Stimulated activated naive CD8-positive, alpha-beta T cell treated with anti-CD3 and anti-CD28 coated beads, Interleukin-15, amount 100 ng/mL, for 72 hours (primary cell): ENCODE measurements at places on chromosomes 12 and 14.

DNA sequence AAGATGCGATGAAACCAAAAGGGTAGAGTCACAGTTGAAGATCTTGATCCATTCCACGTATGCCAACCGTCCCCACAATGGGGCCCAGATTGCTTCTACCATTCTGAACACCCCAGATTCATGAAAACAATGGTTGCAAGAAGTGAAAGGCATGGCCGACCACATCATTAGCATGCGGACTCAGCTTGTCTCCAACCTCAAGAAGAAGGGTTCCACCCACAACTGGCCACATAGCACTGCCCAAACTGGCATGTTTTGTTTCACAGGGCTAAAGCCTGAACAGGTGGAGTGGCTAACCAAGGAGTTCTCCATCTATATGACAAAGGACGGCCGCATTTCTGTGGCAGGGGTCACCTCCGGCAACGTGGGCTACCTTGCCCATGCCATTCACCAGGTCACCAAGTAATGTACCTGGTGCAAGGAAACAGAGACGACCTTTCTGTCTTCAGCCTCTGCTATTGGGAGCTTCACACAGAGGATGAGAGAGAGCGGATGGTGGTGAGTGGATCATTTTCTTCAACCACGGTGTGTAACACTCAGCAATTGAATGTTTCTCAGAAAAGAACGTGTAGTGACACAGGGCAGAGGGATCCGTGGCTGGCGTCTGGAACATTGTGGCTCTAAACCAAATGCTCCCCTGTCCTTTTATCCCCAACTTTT, 26.8 kb upstream of the CLEC2D start:
- DNase-seq = peak; percentile 38

- DNase-seq = no peak
Measured at GRCh38 chr12:79988368-79988767, 53.5 kb upstream of the PPP1R12A start.

DNA sequence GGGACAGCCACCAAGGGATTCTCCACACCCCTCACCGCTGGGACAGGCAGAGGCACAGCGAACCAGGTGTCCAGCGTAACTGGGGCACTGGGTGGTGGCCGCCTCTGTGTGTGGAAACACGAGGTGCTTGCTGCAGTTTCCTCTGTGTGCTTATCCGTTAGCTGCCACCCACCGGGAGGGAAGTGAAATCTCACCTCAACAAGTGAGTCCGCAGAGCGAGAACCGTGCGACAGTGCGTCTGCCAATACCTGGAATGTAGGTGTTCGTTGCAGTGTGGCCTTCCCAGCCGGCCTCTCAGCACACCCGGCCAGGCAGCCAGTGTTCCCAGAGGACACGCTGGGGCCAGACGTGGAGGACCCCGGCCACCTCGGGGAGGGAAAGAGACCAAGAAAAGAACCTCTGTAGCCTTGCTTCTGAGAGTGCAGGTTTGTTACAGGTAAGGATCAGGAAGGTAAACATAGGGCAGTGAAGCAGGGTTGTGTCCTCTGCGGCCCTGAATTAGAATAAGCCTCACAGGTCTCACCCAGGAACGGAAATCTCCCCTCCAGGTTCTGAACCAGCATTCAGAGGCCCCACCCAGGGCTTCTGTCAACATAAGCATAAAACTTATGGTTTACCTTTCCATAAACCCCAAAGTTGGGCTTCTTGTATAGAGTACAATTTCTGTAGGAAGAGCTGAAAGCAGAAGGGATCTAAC, 1.5 kb downstream of the BCL2L14 start:
- peak; percentile 26 for DNase-seq

GRCh38 chr12:98262902-98263301, 252.5 kb upstream of the TMPO start:
- no peak for DNase-seq

DNA sequence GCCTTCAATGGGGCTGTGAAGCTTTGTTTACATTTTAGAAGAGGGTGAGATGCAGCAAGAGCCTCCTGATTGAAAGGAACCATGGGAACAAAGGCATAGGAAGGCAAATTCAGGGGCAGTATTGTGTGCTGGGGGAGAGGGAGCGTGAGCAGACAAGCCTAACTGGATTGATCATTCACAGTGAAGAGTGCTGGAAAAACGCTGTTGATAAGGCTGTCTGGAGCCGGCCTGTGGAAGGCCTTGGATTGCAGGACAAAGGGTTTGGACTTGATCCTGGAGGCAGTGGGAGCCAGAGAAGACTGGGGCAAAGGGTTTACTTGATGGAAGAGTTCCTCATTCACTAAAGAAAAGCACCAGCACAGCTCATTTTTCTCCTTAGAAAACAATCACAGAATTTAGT, 160.5 kb downstream of the PAH start:
- DNase-seq = no peak

DNA sequence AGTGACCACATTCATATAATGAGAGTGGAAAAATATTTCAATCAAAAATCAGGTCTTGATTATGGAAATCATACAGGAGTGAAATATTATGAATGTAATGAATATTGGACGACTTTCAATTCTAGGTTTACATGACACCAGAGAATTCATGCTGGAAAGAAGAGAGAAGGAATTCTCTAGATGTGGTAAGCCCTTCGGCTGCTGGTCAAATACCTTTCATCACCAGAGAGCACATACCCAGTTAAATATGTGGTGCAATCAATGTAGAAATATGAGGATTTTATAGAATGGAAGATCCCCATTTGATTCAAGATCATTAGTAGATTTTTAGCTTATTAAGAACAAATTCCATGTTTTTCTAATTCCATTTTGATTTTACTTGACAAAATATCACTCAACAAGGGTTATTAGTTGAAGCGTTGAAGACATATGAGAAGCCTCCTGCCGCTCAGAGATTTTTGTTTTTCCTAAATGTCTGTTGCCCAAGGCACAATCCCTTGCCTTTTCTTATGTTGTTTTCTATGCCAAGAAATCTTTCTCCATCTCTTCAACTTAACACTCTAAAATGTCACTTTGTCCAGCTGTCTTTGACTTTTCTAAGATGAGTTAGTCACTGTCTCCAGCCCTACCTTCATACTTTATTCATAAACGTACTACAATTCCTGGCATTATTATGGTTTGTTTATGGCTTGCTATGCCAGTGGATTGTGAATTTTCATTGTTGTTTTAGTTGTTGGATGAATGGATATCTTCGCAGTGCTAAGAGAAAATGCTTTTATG, 72.8 kb upstream of the ZDHHC17 start:
- DNase-seq = no peak

GRCh38 chr14:104865081-104865630, at the start of gene CEP170B:
Gene CEP170B, plus strand, starts transcription at chr14:104865268. Its CDS starts 3,183 bp downstream, at chr14:104868451.
- DNase-seq = peak; percentile 56

DNA sequence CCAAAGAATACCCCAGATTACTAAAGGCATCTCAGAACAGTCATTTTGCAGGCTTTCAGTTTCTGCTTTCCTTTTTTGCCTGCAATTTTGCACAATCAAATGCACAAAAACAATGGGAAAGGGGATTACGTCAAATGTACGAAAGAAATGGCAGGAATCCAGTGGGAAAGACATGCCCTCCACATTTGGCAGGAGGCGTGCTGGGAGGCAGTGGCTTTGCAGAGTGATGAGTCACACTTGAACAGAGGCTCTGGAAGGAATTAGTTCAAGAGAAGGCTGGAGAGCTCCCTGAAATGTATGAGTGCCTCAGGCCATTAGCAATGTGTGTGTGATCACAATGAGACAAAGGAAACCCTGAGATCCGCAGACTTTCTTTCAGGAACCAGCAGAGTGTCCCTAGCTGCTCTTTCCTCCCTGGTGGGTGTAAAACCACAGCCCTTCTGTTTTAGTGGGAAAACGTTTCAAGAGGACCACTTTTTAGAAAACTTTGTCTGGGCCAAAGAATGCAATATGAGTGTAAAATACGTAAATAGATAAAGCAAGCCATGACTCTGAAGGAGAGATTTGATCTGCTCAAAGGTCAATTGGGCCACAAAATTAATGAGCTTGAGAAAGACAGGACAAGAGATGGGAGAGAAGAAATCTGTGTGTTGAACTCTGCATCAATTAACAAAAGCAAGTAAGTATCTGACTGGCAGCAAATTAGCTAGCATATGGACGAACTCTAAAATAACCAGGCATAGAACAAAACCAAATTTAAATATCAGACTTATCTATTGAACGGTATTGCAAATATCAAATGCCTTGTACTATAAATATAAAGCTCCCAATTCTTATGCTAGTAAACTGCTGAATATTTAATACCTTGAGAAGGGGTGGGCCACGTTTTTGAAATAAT, 155.4 kb upstream of the PDE3A start:
- DNase-seq = no peak

DNA sequence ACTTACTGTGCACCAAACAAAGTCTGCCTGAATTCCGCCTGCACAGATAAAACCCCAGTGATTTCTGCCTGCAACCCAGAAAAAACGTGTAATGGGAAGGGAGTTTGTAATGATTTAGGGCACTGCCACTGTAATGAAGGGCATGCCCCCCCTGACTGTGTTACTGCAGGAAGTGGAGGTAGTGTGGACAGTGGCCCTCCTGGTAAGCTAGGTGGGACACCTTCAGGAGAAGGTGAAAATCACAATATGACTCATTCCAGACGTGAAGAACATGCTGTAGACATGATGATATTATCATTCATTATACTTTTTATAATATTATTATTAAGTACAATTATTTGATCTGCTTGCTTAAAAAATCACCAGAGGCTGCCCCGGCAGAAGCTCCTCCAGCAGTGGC, 59.2 kb downstream of the MAPKAPK5 start:
- no peak for DNase-seq

GRCh38 chr12:109553906-109554500, 19.3 kb downstream of the MMAB start:
- no peak for DNase-seq

GRCh38 chr12:62732861-62733427, 202.0 kb downstream of the PPM1H start:
- DNase-seq = no peak

GRCh38 chr14:72917094-72917802, 9.0 kb upstream of the DCAF4 start:
- DNase-seq = no peak

- DNase-seq = no peak
Measured at GRCh38 chr12:85260896-85261295, 19.1 kb upstream of the ALX1 start.

DNA sequence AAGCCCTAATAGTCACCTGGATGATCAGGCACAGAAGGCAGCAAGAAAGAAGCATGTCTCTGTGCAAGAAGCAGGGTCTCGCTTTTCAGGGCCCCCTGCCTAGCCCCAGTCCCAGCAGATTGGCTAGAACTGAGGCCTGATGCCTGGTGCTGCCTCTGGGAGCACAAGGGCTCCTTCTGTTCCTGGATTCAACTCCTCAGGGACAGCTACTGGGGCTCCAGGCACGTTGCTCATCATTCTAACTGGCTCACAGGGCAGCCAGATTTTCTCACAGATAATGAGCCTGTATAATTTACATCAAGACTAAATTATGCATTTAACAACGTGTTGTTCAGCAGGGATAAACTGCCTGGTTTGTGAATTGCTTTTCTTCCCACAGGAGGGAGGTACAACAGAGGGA, 106.5 kb upstream of the PLXNC1 start:
- no peak for DNase-seq

GRCh38 chr12:93061473-93062419, 132.7 kb upstream of the EEA1 start:
- DNase-seq = no peak

GRCh38 chr14:100677554-100678468, 48.9 kb upstream of the DLK1 start:
- no peak for DNase-seq

GRCh38 chr14:23984891-23985602, 3.7 kb upstream of the DHRS4L2 start:
- DNase-seq = no peak

DNA sequence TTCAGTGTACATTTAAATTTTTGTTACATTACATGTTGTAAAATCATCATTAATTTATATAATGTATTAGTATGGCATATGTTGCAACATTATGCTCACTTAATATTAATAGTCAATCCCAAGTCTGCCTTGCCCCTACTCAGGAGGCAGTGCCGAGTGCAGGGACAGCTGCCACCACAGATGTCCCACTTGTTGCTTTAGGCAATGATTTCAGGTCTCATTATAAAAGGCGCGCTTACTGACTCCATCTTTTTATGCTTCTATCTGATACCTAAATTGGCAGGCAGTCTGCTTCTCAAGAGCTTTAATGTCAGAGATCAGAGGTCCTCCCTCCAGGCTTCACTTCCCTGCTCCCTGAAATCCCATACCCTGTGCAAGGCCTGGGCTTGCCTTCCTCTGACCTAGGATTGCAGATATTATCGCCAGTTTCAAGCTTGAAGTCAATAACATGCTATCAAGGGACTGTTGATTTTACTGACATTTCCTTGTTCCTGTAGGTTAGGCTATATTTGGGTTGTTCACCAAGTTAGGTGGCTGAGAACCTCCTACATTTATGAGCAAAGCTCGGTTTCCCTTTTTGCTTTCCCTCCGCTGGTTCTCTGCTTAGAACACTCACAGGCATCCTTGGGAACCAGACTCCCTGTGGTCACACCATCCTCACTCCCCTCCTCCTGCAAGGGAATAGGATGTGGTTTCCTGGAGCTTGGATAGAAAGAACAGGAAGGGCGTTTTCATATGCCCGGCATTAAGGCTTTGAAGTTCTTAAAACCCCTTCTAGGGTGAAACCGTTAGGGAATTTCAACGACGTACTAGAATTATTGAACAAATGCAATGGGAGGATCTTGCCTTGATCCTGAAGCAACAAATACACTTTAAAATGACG, 208.4 kb upstream of the FKBP4 start:
- no peak for DNase-seq

- DNase-seq = no peak
Measured at GRCh38 chr14:22163051-22163450, 426.0 kb downstream of the DAD1 start.

DNA sequence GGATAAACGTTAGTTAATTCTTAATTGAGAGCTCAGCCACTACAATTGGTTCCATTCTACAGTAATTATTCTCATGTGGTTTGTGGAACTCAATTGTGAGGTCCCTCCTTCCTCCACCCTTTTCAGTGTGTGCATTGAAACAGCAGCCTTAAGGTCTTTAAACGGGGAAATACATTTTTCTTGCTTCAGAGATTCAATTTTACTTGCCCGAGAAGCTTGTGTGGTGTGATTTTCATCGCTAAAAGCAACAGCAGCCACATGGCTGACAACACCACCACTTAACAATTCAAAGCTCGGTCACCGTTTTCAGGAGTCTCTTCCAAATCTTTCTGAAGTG, 733 bp upstream of the PPFIBP1 start:
- peak; percentile 18 for DNase-seq

DNA sequence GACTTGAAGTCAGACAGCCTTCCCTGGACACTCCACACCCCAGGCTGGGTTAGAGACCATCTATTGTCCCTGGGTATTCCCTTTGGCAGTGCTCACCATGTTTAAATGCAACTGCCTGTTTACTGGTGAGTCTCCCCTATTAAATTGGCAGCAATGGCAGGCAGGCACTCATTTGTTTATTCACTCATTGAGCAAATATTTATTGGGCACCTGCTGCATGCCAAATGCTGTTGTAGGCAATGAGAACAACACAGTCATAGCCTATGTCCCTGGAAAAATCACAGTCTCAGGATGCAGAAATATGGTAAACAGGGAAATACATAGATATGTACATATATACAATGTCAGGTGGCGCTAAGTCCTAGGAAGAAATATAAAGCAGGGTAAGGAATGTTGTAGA, 212.8 kb downstream of the SUDS3 start:
- DNase-seq = no peak
